Spinal cord (tissue), 10 donors: ENCODE measurements at places on chromosomes 5 and 9. TPM values are rescaled to one million over a fixed set of nuclear protein-coding genes. Genes with fewer than 3 reads are reported as not detected.

The CSF2 gene
- polyA plus RNA-seq, result not detected

DNA sequence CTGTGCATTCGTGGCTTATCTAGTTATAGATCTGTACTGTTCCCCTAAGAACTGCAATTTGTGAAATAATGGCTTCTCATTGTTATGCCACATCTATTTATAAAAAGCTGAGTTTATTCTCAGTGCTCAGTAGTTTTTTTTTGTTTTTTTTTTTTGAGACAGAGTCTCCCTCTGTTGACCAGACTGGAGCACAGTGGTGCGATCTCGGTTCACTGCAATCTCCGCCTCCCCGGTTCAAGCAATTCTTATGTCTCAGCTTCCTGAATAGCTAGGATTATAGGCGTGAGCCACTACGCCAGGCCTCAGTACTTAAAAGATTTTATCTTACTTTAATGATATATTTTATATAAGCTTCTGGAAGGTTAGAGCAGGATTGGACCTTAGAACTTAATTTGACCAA lies 19.0 kb downstream of the SEC61B start:
- no peak for DNase-seq
- no peaks in the 10 kb centered on the region for H3K4me1 ChIP-seq
- no peak overlapping the region for H3K27ac ChIP-seq
- H3K27me3 ChIP-seq, result no peaks in the 10 kb centered on the region
- no peak overlapping the region for H3K4me3 ChIP-seq
- H3K36me3 ChIP-seq, result no peaks in the 10 kb centered on the region

GRCh38 chr5:54700986-54701578 lies 183.5 kb downstream of the SNX18 start:
- H3K27ac ChIP-seq, result no peak overlapping the region
- H3K36me3 ChIP-seq, result no peaks in the 10 kb centered on the region
- DNase-seq, result no peak
- no peak overlapping the region for H3K4me3 ChIP-seq

GRCh38 chr9:127967151-127967809 lies 13.5 kb downstream of the EEIG1 start:
- H3K36me3 ChIP-seq, result peaks cover 27% of the 10 kb centered on the region
- H3K4me3 ChIP-seq, result no peak overlapping the region
- DNase-seq, result no peak
- peaks cover 100% of the 10 kb centered on the region for H3K4me1 ChIP-seq
- no peaks in the 10 kb centered on the region for H3K27me3 ChIP-seq

The WNT8A gene
- 0.22 TPM for polyA plus RNA-seq

DNA sequence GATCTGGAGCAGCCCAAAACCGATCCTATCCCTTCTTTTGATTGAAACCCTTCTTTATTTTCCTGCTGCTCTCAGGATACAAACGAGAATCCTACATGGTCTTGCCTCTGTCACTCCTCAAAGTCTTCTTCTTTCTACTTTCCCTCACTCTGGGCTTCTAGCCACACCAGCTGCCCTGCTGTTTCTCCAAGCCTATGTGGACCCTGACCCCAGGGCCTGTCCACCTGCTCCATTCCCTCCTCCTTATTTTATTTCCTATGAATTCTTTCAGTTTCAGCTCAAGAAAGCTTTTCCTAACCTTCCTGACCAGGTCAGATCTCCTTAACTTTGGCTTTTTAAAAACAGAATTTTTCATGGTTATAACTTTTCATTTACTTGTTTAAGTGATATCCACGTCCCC lies 141.0 kb downstream of the ARHGAP26 start:
- no peak overlapping the region for H3K27ac ChIP-seq
- no peak for DNase-seq
- no peak overlapping the region for H3K4me3 ChIP-seq
- H3K27me3 ChIP-seq, result no peaks in the 10 kb centered on the region
- no peaks in the 10 kb centered on the region for H3K4me1 ChIP-seq

GRCh38 chr5:71830681-71831539 lies 111.8 kb downstream of the CARTPT start:
- H3K27me3 ChIP-seq, result no peaks in the 10 kb centered on the region
- H3K27ac ChIP-seq, result no peak overlapping the region

DNA sequence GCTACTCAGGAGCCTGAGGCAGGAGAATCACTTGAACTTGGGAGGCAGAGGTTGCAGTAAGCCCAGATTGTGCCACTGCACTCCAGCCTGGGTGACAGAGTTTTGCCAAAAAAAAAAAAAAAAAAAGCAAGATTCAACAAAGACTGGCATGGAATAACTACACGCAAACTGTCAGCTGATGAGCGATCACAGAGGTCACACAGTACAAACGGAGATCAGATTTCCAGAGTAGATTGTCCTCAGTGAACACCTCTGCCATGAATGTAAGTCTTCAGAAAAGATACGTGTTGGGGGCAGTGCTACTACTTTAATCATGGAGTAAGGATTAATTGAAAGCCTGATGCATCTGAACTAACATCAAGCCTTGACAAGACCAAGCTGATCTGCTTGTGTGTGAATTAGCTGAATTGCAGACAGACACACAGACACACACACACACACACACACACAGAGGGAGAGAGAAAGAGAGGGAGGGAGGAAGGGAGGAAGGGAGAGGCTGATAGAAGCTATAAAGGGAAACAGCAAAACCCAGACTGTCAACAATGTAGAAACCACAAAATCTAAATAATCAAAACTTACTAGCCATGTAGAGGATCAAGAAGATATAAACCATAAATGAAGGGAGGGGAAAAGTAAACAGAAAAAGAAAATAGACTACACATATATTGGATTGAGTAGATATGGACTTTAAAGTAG lies 222.9 kb upstream of the ZNF462 start:
- no peak overlapping the region for H3K27ac ChIP-seq
- DNase-seq, result no peak
- H3K36me3 ChIP-seq, result no peaks in the 10 kb centered on the region
- no peak overlapping the region for H3K4me3 ChIP-seq
- H3K27me3 ChIP-seq, result no peaks in the 10 kb centered on the region
- H3K4me1 ChIP-seq, result no peaks in the 10 kb centered on the region

GRCh38 chr5:76999451-76999850 lies 30.8 kb upstream of the AGGF1 start:
- H3K4me3 ChIP-seq, result no peak overlapping the region
- H3K4me1 ChIP-seq, result no peaks in the 10 kb centered on the region
- no peak overlapping the region for H3K27ac ChIP-seq
- H3K36me3 ChIP-seq, result no peaks in the 10 kb centered on the region
- no peaks in the 10 kb centered on the region for H3K27me3 ChIP-seq

The RNF44 gene
- 74.9 TPM for polyA plus RNA-seq

DNA sequence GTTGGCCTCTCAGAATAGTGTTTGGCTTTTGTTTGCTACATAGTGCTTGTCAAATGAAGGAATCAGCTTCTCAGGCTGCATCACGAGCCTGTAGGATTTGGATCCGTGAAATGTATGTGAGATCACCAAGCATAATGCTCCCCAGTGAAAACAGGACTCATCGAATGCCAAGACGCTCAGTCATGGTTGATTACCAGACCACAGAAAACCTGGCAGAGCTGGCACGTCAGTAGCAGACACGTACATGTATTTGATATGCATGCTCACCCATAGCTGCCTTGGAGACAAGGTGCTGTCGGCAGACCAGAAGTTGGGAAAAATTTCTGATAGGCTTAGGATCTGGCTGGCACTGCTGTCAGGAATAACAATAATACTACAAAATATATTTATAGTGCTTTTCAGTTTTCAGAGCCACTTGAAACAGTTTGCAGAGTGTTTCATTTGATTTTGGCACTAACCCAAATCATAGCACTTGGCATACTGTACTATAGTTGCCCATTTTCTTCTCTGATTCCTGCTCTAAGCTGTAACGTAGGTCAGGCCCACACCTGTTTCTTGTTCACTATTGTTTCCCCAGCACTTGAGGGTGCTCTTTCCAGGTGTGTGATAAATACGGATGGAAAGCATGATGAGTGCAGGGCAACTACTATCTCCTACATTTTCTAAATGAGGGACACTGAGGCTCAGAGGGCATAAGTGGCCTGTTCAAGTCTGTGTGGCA lies 226.1 kb downstream of the NR3C1 start:
- DNase-seq, result peak; percentile 90
- peaks cover 3% of the 10 kb centered on the region for H3K4me1 ChIP-seq
- H3K4me3 ChIP-seq, result no peak overlapping the region

GRCh38 chr9:101479338-101480030 lies 43.9 kb upstream of the ALDOB start:
- H3K4me3 ChIP-seq, result no peak overlapping the region
- no peaks in the 10 kb centered on the region for H3K4me1 ChIP-seq
- H3K27ac ChIP-seq, result no peak overlapping the region
- no peaks in the 10 kb centered on the region for H3K27me3 ChIP-seq

The CKMT2 gene
- polyA plus RNA-seq, result 7.2 TPM

GRCh38 chr5:72243706-72244105 lies 76.3 kb downstream of the MRPS27 start:
- no peak overlapping the region for H3K4me3 ChIP-seq
- no peak for DNase-seq
- H3K36me3 ChIP-seq, result no peaks in the 10 kb centered on the region

- no peaks in the 10 kb centered on the region for H3K36me3 ChIP-seq
- no peak overlapping the region for H3K4me3 ChIP-seq
- no peaks in the 10 kb centered on the region for H3K27me3 ChIP-seq
- H3K4me1 ChIP-seq, result peaks cover 6% of the 10 kb centered on the region
- no peak for DNase-seq
Measured at GRCh38 chr9:120944434-120944843, 17.8 kb upstream of the TRAF1 start.

The QRFP gene
- 0.54 TPM for polyA plus RNA-seq

The CNTFR gene
- polyA plus RNA-seq, result 110 TPM

The HK3 gene
- polyA plus RNA-seq, result 1.6 TPM

The FAXDC2 gene
- polyA plus RNA-seq, result 19.3 TPM

- no peak overlapping the region for H3K27ac ChIP-seq
- H3K36me3 ChIP-seq, result no peaks in the 10 kb centered on the region
- H3K4me3 ChIP-seq, result no peak overlapping the region
- H3K4me1 ChIP-seq, result no peaks in the 10 kb centered on the region
- no peak for DNase-seq
- H3K27me3 ChIP-seq, result no peaks in the 10 kb centered on the region
Measured at GRCh38 chr5:111132731-111133435, 40.7 kb downstream of the WDR36 start.

GRCh38 chr9:101674165-101674564 lies 64.3 kb downstream of the GRIN3A start:
- no peak overlapping the region for H3K27ac ChIP-seq
- no peak overlapping the region for H3K4me3 ChIP-seq
- H3K27me3 ChIP-seq, result no peaks in the 10 kb centered on the region
- H3K4me1 ChIP-seq, result no peaks in the 10 kb centered on the region

GRCh38 chr5:147307170-147307569 lies 72.3 kb downstream of the STK32A start:
- H3K4me3 ChIP-seq, result no peak overlapping the region
- H3K27ac ChIP-seq, result no peak overlapping the region
- DNase-seq, result no peak
- H3K4me1 ChIP-seq, result peaks cover 3% of the 10 kb centered on the region
- no peaks in the 10 kb centered on the region for H3K36me3 ChIP-seq

DNA sequence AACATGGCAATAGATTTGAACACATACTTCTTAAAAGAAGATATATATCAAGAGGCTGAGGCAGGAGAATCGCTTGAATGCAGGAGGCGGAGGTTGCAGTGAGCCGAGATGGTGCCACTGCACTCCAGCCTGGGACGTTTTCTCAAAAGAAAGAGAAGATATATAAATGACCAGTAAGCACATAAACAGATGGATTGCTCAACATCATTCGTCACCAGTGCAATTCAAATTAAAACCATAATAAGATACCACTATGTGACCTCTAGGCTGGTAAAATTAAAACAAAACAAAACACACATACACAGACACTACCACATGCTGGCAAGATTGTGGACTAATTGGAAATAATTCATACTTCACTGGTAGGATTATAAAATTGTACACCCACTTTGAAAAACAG lies 5.3 kb upstream of the TXN start:
- H3K4me3 ChIP-seq, result no peak overlapping the region
- no peak for DNase-seq
- H3K36me3 ChIP-seq, result no peaks in the 10 kb centered on the region
- H3K27me3 ChIP-seq, result no peaks in the 10 kb centered on the region

DNA sequence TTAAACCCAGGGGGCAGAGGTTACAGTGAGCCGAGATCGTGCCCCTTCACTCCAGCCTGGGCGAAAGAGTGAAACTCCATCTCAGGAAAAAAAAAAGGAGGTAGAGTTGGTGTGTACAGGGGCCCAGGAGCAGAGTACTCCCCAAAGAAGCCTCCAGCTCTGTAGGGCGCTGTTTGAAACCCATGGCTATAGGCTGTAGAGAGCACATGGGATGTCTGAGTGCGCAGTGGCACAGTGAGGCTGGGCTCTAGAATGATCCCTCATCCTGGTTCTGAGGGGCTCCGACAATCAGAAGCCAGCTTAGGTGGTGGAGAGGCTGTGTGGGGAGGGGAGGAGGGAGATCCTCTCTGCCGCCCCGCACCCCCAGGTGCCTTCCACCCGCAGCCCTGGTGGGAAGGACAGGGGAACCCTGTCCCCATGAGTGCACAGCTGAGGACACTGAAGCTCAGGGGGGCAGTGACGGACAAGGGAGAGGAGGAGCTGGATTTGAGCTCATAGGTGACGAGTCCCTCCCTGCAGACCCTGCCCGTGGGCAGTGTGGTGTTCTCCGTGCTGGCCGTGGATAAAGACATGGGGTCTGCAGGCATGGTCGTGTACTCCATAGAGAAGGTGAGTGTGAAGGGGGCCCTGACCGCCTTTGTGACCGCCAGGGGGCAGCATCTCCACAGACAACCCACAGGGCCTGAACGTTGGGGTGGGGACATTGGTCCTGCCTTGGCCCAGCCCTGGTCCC lies 24.6 kb downstream of the CDHR2 start:
- peaks cover 19% of the 10 kb centered on the region for H3K4me1 ChIP-seq
- H3K27me3 ChIP-seq, result no peaks in the 10 kb centered on the region
- DNase-seq, result peak; percentile 37
- H3K36me3 ChIP-seq, result peaks cover 4% of the 10 kb centered on the region
- H3K4me3 ChIP-seq, result no peak overlapping the region

The ADAMTS16 gene
- 5.0 TPM for polyA plus RNA-seq

The NMUR2 gene
- polyA plus RNA-seq, result 1.3 TPM

DNA sequence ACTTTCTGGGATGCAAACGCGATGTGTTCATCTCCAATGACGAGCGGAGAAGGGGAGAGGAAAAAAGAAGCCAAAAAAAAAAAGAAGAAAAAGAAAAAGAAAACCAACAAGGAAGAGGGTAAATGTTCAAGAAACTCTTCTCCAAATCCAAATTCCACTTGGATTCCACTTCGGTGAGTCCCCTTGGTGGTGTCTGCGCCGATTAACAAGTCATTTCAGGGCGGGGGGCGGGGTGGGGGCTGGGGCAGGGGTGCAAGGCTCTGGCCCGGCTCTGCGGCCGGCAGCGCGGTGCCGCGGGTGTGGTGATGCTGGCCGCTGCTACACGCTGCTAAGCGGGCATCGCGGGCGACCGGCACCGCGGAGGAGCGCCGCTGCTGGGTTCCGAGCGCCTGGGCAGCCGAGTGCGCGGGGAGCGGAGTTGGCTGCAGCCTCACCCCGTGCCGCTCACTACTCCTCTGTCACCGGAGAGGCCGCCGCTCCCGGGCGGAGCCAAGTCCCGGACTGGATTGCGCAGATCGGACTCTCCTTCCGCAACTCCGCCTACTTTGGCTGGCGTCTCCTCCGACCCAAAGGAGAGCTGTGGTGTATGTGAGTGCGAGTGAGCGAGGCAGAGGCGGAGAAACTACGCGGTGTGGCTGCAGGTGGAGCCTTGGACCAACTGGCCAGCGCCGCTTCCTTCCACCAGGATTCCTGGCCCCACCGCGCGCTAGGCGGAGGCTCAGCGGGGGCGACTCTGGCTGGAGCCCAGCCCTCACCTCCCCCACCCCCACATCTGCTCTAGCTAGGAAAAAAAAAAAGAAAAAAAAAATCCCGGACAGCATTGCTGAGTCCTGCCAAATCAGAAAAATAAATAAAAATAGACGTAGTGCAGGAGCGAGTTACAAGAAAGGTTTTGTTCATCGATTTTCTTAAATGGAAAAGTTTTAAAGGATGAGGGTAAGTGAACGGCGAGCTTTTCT lies at the start of gene SEMA6A:
TSS of gene SEMA6A (minus strand) at position 457 of the 959 bp plus-strand sequence. CDS start 69,879 bp downstream, outside the sequence.
- DNase-seq, result peak; percentile 98
- peak within 1 kb of the TSS; percentile 88 for H3K27ac ChIP-seq
- H3K4me3 ChIP-seq, result peak within 1 kb of the TSS; percentile 93
- H3K36me3 ChIP-seq, result no peaks in the 10 kb centered on the region
- peaks cover 7% of the 10 kb centered on the region for H3K4me1 ChIP-seq
- no peaks in the 10 kb centered on the region for H3K27me3 ChIP-seq
